ENCODE measurements at places on chromosomes 5 and 9.

- no peak for DNase-seq
These were observed 43.9 kb downstream of the RAI14 start for GRCh38 chr5:34700078-34700452.

GRCh38 chr5:127085796-127086195, 12.5 kb upstream of the C5orf63 start:
- no peak for DNase-seq

DNA sequence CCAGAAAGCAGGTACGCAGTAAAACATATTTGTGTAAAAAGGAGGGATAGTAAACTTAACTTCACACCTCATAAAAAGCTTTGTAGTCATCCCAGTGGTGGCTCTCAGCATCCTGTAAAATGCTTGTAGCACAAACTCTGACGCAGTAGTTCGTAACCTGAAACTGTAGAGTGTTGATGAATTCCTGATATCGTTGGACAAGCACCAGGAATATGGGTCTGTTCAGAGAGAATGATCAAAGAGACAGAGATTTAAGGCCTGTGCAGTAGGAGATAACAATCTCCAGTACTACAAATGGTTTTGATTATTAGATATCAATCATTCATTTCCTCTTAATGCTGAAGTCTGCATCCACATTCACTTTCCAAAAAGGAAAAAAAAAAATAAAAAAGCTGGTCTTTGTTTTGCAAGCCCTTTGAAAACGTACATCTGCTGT, 148.5 kb downstream of the KIAA0825 start:
- no peak for DNase-seq

DNA sequence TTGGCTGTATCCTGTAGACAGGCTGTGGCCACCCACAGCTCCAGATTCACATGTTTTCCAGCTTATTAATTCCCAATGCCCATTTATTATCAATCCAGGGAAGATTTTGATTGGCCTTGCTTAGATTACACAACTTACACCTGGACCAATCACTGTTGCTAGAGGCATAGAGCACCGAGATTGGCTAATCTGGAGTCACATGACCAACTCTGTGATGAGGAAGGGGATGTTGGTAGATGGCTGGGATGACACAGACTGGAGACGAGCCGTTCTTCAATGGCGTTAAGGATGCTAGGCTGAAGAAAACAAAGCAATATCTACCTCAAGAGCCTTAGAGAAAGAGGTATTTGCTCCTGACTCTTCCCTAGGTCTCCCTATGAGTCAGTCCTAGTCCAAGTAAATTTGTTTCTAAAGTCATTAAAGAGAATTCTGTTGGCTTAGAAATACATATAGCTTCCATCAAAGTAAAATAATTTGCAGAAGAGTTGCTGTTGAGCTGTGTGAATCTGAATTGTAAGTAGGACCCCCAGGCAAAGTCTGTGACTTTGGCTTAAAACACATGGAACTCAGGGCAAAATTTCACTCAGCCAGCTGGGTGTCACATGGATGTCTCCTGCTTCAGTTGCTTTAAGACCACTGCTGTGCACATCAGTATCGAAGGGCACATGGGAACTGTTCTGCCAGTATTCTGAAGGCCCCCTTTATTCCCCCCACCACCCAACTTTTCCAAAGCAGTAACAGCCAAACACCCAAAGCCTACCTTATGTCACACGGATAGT, 326.4 kb upstream of the KLF4 start:
- DNase-seq = no peak

- no peak for DNase-seq
These were observed 171.6 kb downstream of the TARS1 start for GRCh38 chr5:33612386-33612785.

DNA sequence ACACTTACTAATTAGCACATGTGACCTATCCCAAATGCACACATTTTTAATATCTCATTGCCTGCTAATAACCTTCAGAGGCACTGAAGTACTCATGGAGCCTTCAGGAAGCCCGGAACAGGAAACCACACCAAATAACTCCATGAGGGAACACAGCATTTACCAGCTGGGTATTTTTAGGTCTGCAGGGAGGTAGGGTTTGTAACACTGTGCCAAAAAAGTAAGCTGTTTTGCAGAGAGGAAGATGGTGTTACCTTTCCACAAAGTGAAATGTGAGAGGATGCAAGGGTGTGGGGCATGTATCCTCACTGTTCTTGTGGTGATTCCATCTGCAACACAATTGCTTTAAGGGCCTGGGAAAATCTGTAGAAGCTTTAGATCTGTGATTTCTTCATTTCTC, 64.4 kb downstream of the NUDT12 start:
- no peak for DNase-seq

DNA sequence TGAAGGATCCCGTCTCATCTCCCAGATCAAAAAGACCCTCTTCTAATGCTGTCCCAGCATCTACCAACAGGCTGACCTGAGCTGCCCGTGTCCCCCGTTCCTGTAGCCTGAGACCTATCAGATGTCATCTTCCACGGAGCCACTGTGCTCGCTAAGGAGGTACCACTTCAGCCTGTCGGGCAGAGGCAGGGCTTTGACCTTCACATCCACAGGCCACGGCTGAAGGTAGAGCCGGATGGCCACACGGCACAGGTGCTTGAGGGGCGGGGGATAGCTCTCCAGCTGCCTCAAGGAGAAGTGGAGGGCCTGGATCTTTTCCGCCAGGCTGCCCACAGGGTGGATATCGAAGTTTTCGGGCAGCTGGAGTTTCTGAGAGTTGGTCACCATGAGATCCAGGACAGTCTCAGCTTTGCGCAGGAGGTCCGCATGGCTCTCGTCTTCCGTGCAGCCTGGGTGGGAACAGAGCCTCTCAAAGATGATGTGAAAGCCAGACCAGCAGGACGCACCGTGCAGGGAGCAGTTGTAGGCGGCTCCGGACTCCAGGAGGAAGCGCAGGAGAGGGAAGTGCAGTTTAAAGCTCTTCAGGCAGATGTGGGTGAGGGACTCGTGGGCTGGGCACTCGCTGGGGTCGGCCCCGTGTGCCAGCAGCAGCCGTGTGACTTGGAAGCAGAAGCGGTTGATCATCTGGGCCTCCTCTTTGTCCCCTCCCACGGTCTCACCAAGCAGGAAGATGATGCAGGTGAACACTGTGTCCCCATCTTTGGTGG, 4.1 kb downstream of the ASB6 start:
- no peak for DNase-seq

DNA sequence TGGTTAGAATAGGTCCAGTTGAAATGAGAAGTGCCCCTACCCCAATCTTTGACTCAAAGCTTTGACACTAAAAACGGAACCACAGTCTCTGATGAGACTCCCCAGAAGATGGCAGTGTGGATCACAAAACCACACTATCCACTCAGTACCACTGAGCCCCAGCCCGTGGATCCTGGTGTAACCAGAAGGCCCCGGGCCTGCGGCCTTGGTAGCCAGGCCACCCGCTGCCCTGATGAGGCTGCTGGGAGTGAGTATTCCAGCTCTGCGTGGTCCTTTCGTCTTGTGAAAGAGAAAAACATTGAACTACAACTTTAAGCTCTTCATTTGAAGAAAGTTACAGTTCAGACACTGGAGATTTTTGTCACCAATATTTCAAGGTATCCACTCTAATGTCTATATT, 42.2 kb upstream of the FBP1 start:
- DNase-seq = peak; percentile 49

- no peak for DNase-seq
These were observed 87.0 kb upstream of the TNC start for GRCh38 chr9:115204904-115205453.

DNA sequence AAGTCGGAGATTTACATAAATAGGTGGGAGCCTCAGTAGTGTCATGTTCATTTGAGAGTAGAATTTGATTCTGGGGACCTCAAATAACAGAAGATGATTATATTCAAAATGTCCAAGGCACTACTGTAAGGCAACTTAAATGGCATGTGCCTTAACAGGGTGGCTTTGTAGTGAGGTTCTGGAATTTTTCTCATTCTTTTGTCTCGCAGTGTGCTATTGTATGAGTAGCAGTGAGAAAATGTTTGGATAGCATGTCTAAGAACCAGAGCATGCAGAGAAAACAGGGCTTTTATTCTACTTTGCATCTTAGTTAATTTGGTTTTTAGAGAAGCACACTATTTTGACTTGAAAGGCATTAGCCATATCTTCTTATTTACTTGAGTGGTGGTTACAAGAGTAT, 25.0 kb downstream of the MAST4 start:
- no peak for DNase-seq

DNA sequence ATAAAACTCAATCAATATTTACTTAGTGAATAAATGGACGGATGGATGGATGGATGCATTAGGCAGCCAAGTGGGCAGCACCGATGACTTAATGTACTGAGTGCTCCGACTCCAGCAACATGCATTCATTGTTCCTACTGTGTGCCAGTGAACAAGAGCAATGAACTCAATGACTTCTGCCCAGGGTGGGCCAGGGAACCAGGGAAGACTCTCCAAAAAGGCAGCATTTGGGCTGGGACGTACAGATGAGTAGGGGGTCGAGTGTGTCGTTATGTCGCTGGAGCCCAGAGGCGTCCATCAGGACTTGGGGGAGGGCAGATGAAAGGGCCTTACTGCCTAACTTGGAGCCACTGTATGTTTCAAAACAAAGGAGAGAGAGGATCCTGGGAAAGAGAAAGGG, 126.4 kb downstream of the KCNIP1 start:
- no peak for DNase-seq

DNA sequence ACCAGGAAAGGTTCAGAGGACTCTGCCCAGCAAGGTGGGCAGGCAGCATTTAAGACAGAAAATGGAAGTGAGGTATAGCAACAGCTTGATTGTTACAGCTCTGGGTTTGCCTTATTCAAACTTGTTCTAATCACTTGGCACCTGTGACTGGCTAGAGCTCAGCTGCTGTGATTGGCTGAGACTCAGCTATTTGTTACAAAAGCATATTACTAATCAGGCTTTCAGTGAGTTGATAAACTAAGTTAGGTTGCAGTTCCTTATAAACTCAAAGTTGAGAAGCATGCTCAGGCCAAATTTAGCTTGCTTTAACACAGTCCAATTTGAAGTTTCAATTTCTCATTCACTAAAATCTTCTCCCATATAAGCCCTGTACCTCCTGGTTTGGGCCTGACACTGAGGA, 56.3 kb downstream of the GDA start:
- no peak for DNase-seq

DNA sequence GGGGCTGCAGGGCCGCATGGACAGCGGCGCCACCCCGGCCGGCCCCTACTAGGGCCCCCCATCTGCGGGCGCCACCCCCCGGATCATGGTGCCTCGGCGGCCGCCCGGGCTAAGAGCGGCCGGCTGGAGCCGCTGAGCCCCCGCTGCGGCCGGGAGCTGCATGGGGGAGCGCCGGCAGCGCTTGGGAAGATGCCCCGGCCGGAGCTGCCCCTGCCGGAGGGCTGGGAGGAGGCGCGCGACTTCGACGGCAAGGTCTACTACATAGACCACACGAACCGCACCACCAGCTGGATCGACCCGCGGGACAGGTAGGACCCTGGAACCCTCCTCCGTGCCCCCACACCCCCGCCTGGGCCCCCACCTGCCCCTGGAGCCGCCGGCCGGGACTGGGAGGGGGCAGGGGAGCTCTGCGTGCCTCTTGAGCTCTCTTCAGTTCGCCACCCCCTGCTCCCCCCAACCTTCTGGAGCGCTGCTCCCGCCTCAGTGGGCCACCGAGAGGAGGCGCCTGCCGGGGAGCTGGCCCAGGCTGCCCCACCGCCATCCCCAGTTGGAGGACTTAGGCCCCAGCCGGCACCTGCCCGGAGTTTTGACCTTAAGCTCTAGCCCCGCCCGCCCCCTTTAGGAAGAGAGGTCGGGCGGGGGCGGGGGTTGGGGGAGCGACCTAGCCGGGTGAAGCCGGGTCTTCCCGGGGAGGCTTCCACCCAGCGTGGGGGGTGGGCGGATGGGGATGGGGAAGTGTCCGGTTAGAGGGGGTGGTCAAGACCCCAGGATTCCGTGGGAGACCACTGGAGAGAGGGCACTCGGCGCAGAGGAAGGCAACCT, 730 bp downstream of the WWC1 start:
- DNase-seq = no peak

DNA sequence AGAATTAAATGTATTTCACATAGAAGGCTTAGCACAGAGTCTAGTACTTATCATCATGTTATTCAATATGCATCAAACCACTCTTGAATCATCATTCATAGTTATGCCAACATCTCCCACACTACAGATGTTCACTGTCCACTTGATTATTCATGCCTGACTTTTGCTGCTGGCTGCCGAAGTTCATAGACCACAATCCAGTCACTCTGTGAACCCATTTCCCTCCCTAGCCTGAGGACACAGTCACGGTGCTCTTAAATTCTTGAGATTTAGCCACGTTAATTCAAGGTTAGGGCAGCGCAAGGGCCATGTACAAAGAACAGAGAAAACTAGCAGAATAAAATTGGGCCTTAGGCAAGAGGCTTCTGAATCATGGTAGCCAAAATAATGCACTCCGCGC, 32.4 kb downstream of the ABCA1 start:
- no peak for DNase-seq

Data from NT2/D1 (cell line).